Naive thymus-derived CD4-positive, alpha-beta T cell (primary cell): ENCODE measurements at places on chromosomes 3 and 15.
A peak's percentile ranks its signal among the peaks of the same experiment; 100 is the strongest.

DNA sequence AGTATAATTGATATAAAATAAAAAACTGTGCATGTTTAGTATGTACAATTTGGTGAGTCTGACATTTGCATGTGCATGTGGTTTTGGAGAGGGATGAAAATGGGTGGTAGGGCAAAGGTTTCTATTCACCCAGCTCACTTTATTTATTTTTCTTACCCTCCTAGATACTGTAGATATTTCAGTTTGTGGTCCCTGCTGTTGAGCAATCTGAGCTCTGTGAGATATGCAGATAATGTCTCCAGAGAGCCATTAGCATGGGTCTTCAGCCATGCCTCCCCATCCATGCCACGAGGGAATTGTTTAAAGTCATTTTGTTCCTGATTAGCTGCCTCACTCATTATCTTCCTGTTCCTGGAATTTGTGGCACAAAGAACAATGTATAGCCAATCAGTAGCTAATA lies 44.4 kb upstream of the B3GALNT1 start:
- H3K4me3 ChIP-seq = no peak overlapping the region
- no peak overlapping the region for H3K27ac ChIP-seq
- no peaks in the 10 kb centered on the region for H3K4me1 ChIP-seq

DNA sequence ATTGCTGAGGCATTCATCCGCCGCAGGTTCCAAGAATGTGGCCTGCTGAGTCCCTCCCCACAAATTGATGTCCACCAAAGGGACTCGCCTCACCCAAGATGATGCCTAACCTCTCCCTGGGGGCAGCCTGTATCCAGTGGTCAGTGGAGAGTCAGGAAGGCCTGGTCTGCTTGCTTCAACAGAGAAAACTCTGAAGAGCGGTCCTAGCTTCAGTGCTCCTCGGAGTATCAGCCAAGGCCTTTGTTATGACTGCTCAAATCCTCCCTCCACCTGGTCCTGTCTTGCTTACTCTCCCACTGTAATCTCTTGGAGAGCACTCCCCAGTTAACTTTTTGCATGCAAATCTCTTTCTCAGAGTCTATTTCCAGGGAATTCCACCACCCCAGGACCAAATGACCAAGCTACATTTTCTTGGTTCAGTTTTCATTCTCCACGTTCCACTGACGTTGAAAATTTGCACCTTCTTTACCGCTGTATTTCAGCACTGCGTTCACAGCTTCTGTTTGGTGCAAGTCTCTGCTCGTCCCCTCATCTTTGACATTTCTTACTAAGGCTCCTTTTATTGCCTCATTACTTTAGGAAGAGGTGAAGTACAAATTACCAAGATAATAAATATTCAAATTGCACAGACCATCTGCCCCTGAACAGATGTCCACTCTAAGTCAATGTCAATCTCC lies 22.3 kb downstream of the CMTM7 start:
- H3K27ac ChIP-seq = peak overlapping the region; percentile 81
- DNase-seq = no peak
- no peak overlapping the region for H3K4me3 ChIP-seq
- no peaks in the 10 kb centered on the region for H3K27me3 ChIP-seq
- H3K4me1 ChIP-seq = peaks cover 17% of the 10 kb centered on the region

GRCh38 chr3:9224490-9224889 lies 25.0 kb downstream of the SRGAP3 start:
- no peaks in the 10 kb centered on the region for H3K27me3 ChIP-seq
- no peak for DNase-seq
- H3K27ac ChIP-seq = no peak overlapping the region
- H3K4me3 ChIP-seq = no peak overlapping the region
- no peaks in the 10 kb centered on the region for H3K4me1 ChIP-seq
- H3K36me3 ChIP-seq = no peaks in the 10 kb centered on the region

DNA sequence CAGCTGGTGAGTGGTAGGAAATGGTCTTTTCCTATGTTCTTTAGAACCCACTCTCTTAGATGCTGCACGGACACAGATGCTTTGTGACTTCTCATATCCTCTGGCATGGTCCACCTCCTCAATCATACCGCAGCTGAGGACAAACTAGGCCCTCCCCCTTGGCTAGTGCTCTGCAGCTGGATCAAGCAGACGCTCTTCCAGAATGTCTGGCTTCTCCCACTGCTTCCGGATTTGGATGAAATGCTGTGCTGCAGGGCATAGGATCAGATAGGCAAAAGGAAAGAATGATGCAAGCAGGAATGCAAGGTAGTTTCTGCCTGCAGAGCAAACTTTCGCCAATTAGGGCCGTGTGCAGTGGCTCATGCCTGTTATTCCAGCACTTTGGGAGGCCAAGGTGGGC lies 75.7 kb upstream of the SLC4A7 start:
- no peak for DNase-seq
- no peak overlapping the region for H3K4me3 ChIP-seq
- no peaks in the 10 kb centered on the region for H3K27me3 ChIP-seq
- H3K4me1 ChIP-seq = no peaks in the 10 kb centered on the region
- no peak overlapping the region for H3K27ac ChIP-seq

- H3K27ac ChIP-seq = peak overlapping the region; percentile 79
- peak overlapping the region; percentile 98 for H3K4me3 ChIP-seq
- H3K27me3 ChIP-seq = no peaks in the 10 kb centered on the region
- H3K36me3 ChIP-seq = peaks cover 11% of the 10 kb centered on the region
- no peak for DNase-seq
These were observed 1.3 kb upstream of the HACD2 start for GRCh38 chr3:123586131-123586530.

GRCh38 chr15:59622289-59622688 lies 10.7 kb downstream of the GCNT3 start:
- no peak overlapping the region for H3K27ac ChIP-seq
- no peak overlapping the region for H3K4me3 ChIP-seq
- H3K36me3 ChIP-seq = no peaks in the 10 kb centered on the region
- H3K4me1 ChIP-seq = no peaks in the 10 kb centered on the region
- H3K27me3 ChIP-seq = peaks cover 3% of the 10 kb centered on the region

- peaks cover 6% of the 10 kb centered on the region for H3K36me3 ChIP-seq
- DNase-seq = no peak
- no peaks in the 10 kb centered on the region for H3K27me3 ChIP-seq
- H3K4me1 ChIP-seq = peaks cover 12% of the 10 kb centered on the region
- H3K4me3 ChIP-seq = peak overlapping the region; percentile 82
- peak overlapping the region; percentile 68 for H3K27ac ChIP-seq
These were observed 622 bp upstream of the PLSCR1 start for GRCh38 chr3:146544929-146545528.

- H3K4me3 ChIP-seq = no peak overlapping the region
- H3K27me3 ChIP-seq = no peaks in the 10 kb centered on the region
- peaks cover 16% of the 10 kb centered on the region for H3K4me1 ChIP-seq
- H3K36me3 ChIP-seq = no peaks in the 10 kb centered on the region
- DNase-seq = no peak
These were observed 100.8 kb downstream of the SLCO3A1 start for GRCh38 chr15:91954292-91954691.

DNA sequence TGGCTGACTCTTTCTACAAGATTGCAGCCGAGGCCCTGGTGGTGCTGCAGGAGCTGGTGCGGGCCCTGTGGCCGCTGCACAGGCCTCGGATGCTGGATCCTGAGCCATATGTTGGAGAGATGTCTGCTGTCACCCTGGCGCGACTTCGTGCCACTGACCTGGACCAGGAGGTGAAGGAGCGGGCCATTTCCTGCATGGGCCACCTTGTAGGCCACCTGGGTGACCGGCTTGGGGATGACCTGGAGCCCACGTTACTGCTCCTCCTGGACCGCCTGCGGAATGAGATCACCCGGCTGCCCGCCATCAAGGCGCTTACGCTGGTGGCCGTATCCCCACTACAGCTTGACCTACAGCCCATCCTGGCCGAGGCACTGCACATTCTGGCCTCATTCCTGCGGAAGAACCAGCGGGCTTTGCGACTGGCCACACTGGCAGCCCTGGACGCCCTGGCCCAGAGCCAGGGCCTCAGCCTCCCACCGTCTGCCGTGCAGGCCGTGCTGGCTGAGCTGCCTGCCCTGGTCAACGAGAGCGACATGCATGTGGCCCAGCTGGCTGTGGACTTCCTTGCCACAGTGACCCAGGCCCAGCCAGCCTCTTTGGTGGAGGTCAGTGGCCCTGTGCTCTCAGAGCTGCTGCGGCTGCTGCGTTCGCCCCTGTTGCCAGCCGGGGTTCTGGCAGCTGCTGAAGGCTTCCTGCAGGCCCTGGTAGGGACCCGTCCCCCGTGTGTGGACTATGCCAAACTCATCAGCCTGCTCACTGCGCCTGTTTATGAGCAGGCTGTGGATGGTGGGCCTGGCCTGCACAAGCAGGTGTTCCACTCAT lies 20.3 kb downstream of the CAND2 start:
- no peaks in the 10 kb centered on the region for H3K36me3 ChIP-seq
- no peak overlapping the region for H3K4me3 ChIP-seq
- H3K4me1 ChIP-seq = no peaks in the 10 kb centered on the region
- no peak overlapping the region for H3K27ac ChIP-seq

GRCh38 chr15:26232691-26233090 lies 369.6 kb upstream of the ATP10A start:
- DNase-seq = no peak
- H3K4me3 ChIP-seq = no peak overlapping the region
- H3K27me3 ChIP-seq = no peaks in the 10 kb centered on the region
- no peak overlapping the region for H3K27ac ChIP-seq
- no peaks in the 10 kb centered on the region for H3K4me1 ChIP-seq

GRCh38 chr3:10000686-10001085 lies 14.0 kb upstream of the EMC3 start:
- no peaks in the 10 kb centered on the region for H3K27me3 ChIP-seq
- no peak for DNase-seq
- no peaks in the 10 kb centered on the region for H3K4me1 ChIP-seq
- H3K36me3 ChIP-seq = no peaks in the 10 kb centered on the region
- no peak overlapping the region for H3K27ac ChIP-seq
- H3K4me3 ChIP-seq = no peak overlapping the region

DNA sequence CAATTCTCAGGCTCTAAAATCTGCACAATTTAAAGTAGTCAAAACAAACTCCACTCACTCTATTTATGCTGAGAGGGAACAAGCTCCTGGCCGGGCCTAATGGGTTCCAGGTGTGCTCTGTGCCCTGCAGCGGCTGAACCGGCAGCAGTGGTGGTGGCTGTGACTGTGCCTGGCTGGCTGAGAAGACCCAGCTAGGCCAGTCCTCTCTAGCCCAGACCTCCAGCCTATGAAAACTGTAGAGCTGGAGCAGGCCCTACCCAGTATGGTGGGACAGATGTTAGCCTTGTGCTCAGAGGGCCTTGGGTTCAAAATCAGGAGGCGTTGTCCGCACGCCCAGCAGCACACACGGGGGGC lies 37.0 kb downstream of the EPHB3 start:
- no peaks in the 10 kb centered on the region for H3K4me1 ChIP-seq
- peaks cover 10% of the 10 kb centered on the region for H3K27me3 ChIP-seq
- H3K36me3 ChIP-seq = no peaks in the 10 kb centered on the region
- DNase-seq = no peak

DNA sequence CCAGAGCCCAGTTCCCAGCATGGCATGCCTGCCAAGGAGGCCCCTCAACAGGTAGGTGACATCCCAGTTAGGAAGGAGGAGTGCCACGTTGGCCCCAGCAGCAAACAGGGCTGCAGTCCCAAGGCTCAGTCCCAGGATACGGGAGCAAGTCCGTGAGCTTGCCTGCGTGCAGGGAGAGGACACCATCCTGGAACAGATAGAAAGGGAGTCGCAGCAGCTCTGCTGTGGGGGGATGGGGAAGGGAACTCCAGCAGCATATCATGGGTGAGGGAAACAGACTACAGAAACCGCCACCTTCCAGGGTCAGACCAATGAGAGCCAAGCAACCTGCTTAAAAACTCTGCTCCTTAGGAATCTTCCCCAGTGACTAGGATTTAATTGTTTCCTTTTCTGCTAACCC lies 9.4 kb upstream of the DYNLT2B start:
- no peak for DNase-seq
- H3K4me3 ChIP-seq = no peak overlapping the region
- no peaks in the 10 kb centered on the region for H3K36me3 ChIP-seq
- no peaks in the 10 kb centered on the region for H3K27me3 ChIP-seq

DNA sequence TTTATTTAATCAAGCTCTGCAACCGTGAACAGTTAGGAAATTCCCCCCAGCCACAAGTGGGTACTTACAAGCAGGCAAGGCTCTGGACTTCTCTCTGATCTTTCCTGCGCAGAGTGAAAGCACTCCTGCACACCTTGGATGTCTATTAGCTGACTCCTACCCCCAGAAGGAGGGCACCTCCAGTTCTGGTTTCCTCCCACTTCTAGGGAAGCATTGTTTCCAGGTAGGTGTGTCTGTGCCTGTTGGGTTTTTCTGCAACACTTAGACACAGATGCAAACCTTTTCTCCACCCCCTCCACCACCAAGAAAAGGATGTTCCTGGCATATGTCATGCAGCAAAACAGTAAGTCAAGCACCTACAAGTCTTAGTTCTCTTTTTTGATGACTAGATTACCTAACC lies at the start of gene ZBED2:
Gene ZBED2, minus strand, starts transcription at position 115 of the 400 bp plus-strand sequence. CDS start 1,145 bp downstream, outside the sequence.
- no peaks in the 10 kb centered on the region for H3K36me3 ChIP-seq
- no peaks in the 10 kb centered on the region for H3K27me3 ChIP-seq
- no peak within 1 kb of the TSS for H3K27ac ChIP-seq
- DNase-seq = no peak
- H3K4me1 ChIP-seq = no peaks in the 10 kb centered on the region

DNA sequence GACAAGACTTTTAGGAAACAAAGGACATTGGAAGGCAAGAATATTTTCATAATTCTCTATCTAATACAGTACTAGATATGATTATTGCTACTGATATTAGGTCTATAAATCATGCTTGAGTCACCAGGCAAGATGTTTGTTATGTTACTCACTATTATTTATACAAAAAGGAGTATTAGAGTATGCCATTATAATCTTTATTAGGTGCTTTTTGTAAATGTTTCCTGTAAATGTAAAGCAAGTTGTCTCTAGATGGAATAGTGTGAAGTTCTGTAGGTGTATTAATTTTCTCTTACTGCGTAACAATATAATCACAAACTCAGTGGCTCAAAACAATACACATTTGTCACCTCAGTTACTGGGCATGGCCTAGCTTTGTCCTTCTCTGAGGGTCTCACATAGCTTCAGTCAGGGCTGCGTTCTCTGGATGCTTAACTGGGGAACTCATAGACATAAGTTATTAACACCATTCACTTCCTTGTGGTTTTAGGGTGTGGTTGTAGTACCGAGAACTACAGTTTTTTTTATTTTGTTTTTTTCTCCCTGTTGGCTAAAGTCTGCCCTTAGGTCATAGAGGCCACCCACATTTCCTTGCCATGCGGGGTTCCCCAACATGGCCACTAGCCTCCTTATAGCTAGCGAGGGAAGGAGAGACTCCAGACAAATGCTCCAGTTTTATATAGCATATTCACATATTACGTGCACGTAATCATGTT lies 20.3 kb upstream of the MAP3K13 start:
- H3K4me3 ChIP-seq = no peak overlapping the region
- no peak overlapping the region for H3K27ac ChIP-seq
- H3K4me1 ChIP-seq = no peaks in the 10 kb centered on the region
- DNase-seq = no peak

- H3K36me3 ChIP-seq = no peaks in the 10 kb centered on the region
- no peak overlapping the region for H3K4me3 ChIP-seq
- H3K27ac ChIP-seq = no peak overlapping the region
- no peak for DNase-seq
- H3K27me3 ChIP-seq = no peaks in the 10 kb centered on the region
These were observed 22.9 kb downstream of the DAG1 start for GRCh38 chr3:49492969-49493368.
